ENCODE measurements at places on chromosomes 11 and 22. TPM values are rescaled to one million over a fixed set of nuclear protein-coding genes. Genes with fewer than 3 reads are reported as not detected.

- DNase-seq, result no peak
Measured at GRCh38 chr11:119026970-119027369, 3.7 kb downstream of the SLC37A4 start.

GRCh38 chr22:48594016-48594756 is 1233.5 kb downstream of the BRD1 start:
- DNase-seq, result peak; percentile 27

GRCh38 chr11:126039485-126040271 is 23.0 kb downstream of the CDON start:
- DNase-seq, result no peak

DNA sequence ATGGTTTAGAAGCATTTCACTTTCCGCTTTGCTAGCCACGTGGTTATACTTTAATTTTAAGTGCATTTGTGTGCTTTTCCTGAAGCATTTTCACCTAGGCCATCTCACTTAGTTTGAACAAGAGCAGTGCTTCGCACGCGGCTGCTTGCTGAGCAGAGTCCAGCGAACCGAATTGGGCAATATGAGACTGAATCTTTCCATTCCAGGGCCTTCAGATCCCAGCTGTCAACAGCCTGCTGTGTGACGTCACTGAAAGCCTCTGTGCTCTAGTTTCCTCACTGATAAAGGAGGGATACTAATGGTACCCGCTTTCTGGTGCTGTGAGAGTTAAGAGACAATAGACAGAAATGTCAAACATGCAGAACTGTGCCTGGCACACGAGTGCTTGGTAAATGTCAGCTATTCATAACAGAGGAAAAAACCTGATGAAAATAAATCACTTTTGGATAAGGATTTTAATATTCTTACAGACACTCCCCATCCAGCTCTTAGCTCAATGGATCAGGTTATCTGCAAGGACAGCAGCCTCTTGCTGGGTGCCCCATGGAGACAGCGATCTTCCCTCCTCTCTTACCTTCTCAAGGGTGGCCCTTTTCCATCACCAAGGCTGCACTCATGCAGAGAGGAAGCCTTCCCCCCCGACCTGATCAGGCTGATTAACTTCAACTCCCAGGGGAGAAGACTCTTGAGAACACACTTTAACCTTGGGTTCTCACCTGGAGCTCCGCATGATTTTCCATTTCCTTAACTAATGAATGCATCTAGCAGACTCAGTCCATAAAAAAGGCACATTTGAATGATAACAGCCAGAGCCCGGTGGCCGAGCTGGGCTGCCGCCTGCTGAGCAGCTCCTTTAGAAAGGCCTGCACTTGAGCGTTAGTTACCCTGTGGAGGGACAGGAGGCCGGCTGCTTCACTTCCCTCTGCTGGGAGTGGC is 3.5 kb upstream of the GLB1L3 start:
- peak; percentile 48 for DNase-seq

DNA sequence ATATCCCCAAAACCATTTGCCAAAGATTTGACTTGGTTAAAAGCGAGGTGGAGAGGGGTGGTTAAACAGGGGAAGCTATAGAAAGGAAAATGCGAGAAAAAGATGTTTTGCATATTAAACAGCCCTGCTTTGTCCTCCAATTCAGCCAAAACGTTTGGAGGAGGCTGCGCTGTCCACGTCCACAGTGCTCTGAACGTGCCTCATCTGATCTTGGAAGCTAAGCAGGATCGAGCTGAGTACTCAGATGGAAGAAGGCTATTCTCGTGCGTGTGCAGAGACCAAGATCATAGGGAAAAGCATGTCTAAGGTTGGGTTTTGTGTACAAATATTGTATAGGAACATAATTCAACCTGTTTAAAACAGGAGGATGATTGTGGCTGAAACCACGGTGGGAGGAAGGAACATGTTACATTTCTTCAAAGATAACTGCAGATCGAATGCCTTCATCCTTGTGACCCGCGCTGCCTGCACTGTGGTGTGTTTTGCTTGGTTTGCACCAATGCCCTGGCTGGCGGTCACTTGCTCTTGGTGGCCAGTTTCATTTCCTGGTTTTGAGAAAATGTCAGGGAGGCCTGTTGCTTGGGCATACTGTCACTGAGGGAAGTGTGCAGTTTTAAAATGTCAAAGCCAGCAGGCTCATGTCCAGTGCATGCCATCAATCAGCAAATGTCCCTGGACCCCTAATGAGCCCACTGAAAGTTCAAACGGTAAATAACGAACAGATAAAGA is 40.4 kb downstream of the FLI1 start:
- DNase-seq, result peak; percentile 71

GRCh38 chr11:87219266-87219665 is 181.5 kb downstream of the TMEM135 start:
- DNase-seq, result no peak

DNA sequence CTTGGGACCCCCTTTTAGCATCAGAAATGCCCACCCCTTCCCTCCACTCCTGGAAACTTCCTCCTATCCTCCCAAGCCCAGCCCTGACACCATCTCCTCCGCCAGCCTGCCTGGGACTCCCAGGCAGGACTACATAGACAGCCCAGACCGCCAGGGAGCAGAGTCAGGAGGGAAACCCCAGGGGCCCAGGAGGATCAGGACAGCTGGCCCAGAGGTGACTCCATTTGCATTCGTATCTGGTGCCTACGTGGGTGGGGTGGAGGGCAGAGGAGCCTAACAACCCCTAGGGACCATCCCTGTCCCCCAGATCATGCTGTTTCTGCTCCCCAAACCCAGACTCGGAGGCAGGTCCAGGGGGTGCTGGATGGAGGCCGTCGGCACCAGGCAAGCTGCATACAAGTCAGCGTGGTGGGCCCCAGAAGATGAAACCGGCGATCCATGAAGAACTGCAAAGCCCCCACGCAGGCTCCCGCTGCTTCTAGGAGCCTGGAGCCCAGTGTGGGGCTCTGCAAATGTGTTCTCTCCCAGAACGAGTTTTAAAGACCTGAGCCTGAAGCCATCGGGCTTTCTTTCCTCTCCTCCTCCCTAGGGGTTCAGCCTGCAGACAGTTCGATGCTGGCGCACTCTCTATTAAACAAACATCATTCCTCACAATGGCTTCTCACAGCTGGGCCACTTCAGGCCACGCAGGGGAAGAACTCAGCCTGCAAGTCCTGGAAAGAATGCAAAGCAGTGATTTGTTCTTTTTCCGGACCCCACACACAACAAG is 1506.8 kb downstream of the BRD1 start:
- peak; percentile 24 for DNase-seq

GRCh38 chr11:88370782-88371181 is 33.2 kb upstream of the CTSC start:
- no peak for DNase-seq

GRCh38 chr11:61481806-61482205 is 26.7 kb upstream of the LRRC10B start:
- no peak for DNase-seq

GRCh38 chr11:60700689-60701468 is 1.5 kb downstream of the MS4A8 start:
- no peak for DNase-seq

DNA sequence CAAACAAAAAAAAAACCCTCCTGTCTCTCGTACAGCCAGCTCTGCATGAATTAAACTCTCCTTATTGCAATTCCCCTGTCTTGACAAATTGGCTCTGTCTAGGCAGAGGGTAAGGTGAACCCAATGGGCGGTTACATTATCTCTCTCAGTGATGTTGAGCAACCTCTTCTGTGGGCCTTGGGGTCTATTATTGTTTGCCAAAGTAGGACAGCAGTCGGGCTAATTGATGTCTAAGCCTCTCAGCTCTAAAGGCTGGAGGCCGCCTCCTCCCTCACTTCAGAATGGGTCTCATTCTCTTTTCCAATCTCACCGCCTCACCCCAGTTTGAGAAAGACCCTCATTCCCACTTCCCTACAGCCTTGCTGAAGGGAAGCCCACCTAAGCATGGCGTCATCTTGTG is 1.3 kb upstream of the SLC25A45 start:
- DNase-seq, result no peak

The BRSK2 gene
- total RNA-seq, result 0.67 TPM

DNA sequence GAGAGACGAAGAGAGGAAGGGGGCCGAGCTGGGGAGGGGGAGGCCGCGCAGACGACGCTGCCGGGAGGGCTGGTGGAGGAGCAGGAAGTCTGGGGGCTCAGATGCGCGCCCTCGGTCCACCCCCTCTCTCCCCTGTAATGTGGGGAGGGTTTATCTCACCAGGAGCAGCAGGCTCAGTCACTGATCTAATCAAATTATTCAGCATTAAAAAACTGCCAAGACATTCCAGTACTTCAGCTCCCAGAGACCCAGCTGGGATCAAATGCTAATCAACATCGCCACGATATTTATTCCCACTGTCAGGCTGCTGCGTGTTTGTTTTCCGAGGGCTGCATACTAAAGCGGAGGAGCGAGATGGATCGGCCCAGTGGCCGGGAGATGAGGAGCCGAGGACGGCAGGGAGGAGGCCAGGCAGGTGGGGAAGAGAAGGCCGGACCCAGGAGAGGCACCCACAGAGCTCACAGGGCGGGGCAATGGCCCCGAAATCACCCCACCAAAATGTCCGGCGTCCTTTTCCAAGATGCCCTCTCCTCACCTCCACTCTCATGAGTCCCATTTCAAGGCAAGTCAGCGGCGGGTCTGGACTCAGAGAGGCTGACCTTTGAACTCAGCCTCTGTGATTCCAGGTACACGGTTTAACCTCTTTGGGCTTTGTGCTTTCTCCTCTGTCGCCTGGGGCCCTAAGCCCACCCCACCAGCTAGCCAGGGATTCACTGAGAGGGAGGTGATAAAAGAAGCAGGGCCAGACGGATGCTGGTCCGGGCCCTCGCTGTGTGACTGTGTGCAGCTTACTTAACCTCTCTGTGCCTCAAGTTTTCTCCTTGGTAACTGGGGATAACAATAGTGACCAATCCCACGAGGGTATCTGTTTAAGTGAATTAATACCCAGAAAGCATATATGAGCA is 502.1 kb downstream of the MN1 start:
- DNase-seq, result no peak

- no peak for DNase-seq
Measured at GRCh38 chr11:74923125-74923524, 25.8 kb downstream of the XRRA1 start.

DNA sequence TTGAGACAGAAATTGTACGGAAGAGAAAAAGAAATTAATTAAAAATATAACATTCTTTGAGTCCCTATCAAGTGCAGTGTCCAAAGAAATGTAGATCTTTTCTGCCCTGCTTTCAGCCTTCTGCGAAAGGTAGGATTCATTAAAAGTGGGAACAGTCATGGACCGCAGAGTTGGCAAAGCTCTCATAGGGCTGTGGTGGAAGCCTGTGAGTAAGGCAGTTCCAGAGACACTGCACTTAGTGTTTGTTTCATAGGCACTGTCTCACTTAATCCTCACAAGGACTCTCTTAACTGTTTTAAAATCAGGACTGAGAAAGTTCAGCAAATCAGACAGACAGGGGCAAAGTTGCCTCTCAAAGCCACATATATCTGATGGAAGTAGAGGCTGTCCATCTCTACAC is 5.5 kb downstream of the MRGPRX2 start:
- DNase-seq, result no peak

The PGA4 gene
- total RNA-seq, result 0.83 TPM

GRCh38 chr11:101348786-101349185 is 219.2 kb upstream of the PGR start:
- DNase-seq, result no peak

The BLID gene
- 0.35 TPM for total RNA-seq

GRCh38 chr22:30922151-30922611 is 46.4 kb downstream of the MORC2 start:
- DNase-seq, result peak; percentile 83

GRCh38 chr11:64206457-64207255 is at the start of gene FERMT3:
Gene FERMT3, plus strand, starts transcription at chr11:64206721. Its CDS starts 644 bp downstream, at chr11:64207365.
- peak; percentile 85 for DNase-seq

The AQP11 gene
- total RNA-seq, result 0.91 TPM

DNA sequence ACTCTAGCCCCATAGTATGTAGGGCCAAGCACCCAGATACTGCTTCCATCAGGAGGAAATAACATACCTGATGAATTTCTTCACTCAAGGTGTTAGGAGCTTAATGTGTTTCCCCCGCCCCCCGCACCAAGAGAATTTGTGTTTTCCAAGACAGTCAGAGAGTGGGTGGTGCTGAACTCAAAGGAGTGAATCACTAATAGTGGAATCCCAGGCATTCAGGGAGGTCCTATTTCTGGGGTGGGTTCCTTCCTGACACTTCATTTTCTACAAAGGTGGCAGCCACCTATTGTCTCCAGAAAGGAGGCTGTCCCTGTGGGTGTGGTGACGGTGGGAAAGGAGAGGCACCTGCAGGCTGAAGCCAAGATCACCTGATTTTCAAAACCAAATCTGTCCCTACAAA is 50.8 kb upstream of the ELF5 start:
- no peak for DNase-seq

The OR2AG1 gene
- total RNA-seq, result not detected

DNA sequence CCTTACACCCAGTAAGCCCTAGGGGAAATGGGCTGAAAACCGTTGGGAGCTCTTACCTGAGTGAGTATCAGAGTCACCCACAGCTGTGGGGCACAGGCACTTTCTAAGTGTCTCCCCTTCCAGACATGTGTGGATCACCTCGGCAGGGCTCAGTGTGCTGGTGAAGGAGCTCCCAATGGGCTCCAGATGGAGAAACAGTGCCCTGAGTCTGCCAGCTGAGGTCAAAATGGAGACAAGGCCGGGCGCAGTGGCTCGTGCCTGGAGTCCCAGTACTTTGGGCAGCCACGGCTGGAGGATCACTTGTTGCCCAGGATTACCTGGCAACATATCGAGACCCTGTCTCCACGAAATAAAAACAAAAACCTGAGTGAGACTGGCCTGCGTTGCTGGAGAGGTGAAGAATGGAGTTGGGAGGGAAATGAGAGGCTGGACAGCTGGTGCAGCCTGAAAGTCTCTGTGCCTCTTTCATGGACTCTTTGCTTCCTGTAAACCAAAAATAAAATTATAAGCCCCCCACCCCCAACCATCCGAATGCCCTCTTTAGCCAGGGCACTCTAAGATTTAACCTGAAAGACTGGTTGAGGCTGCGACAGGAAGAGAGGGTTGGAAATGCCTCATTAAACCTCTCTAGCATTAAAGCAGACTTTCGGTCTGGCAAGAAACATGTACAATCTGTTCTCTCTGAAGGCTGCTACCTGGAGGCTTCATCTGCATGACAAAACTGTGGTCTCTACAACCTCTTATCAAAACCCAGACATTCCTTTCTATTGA is 111.8 kb downstream of the SNX19 start:
- DNase-seq, result no peak

- DNase-seq, result no peak
Measured at GRCh38 chr11:8259306-8259959, 4.2 kb downstream of the LMO1 start.

DNA sequence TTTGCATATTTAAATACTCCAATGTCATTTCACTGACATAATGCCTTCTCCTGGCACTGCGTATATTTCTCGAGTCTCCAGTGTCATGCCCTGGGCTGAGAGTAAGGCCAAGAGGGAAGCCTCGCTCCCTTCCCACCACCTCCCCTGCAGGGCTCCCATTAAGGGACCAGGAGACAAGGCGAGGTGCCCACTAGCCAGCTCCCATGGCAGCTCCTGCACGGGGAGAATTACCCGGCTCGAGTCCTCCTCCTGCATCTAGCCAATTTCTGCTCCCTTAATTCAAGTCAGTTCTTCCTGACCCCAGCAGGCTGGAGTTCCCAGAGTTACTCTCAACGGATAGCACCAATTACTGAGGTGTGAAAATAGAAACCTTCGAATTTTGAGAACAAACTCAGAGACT is 31.9 kb downstream of the OPCML start:
- DNase-seq, result no peak

GRCh38 chr11:72441752-72442207 is 7.4 kb upstream of the CLPB start:
- no peak for DNase-seq

The RAPSN gene
- total RNA-seq, result 6.7 TPM

GRCh38 chr22:35637254-35637653 is 11.0 kb upstream of the APOL6 start:
- no peak for DNase-seq

The GAS2L1 gene
- total RNA-seq, result 24.4 TPM
